ENCODE measurements at places on chromosomes 5 and 9.

DNA sequence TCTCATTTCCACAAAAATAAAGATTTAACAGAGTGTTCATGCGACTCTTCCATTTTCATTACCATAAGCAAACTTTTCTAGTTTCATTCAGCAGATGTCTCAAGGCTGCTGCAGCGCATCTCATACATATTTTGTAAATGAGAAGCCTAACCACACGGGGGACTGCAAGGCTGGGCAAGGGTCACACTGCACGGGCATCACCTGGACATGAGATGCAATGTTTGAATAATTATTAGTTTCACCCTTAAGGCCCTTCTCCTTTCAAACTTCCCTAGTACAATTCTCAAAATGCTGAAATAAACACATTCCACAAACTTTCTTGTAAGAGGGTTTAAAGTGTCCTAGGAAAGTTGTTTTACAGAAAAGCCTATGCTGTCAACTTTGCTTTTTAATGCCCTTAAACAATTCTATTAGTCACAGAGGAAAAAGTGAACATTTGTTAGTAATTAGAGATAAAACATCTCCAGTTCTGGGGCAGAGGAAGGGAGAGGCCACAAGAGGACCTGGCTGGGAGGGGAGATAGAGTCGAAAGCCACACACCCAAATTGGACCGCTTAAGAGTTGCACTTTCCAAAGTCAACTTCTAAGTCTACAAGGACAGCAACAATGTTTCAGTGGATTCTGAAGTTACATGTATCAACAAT, 1.3 kb downstream of the DENND1A start:
- DNase-seq, result no peak

DNA sequence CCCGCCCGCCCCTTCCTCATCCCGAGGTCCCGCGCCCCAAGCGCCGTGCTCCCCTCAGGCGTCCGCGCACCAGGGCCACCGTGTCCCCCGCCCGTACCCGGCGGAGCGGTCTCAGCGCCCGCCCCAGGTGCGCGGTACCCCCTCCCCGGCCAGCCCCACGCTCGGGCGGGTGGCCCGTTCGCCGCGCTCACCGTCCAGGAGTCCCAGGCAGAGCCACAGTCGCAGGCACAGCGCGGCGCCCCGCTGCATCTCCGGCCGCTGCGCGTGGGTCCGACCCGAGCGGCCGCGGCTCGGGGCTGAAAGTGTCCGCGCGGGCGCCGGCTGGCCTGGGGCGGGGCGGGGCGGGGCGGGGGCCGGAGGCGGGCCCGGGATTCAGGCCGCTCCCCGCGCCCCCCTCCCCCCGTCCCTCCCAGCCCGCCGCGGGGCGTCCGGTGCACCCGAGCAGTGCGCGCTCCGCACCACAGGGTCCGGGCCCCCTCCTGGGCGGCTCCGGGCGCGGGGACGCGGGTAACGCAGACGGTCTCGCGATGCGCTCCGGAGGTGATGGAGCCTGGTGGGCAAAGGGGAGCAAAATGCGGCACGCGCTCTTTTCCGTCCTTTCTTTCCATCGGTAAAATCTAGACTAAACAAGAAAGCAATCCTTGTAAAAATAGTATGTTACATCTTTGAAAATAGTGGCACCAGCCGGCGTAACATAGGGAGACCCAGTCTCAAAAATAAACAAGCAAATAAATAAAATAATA, at the start of gene FLT4:
Gene FLT4, minus strand, starts transcription at position 304 of the 743 bp plus-strand sequence. Its CDS starts 55 bp downstream, at position 249.
- no peak for DNase-seq

GRCh38 chr9:133707763-133708245, 30.3 kb downstream of the SARDH start:
- DNase-seq, result no peak

DNA sequence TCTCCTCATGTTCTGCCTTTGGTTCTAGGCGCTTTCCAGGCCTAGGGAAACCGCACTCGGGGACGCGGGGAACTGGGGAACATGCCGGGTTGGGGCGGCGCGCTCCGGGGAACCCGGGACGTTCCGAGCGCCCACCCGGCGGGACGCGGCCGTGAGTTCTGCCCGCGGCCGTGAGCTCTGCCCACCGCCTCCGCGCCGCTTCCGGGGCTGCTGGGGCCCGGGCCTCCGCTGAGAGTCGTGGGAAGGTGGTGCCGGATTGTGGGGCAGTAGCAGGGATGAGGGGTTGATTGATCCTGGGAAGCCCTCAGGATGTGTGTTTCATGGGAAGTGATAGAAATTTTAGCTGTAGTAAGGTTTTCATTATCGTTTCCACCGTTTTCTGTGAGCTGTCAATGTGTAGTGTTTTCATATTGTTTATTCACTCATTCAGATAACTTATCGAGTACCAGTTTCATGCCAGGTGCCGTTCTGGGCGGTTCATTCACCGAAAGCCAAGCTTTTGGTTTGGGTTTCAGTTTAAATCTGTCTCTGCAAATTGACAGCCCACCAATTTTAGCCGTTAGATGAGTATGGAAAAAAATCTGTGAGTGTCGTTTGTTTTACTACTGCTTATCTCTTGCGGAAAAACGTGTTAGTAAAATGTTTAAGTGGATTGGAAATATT, 657 bp downstream of the MTRR start:
- DNase-seq, result no peak

DNA sequence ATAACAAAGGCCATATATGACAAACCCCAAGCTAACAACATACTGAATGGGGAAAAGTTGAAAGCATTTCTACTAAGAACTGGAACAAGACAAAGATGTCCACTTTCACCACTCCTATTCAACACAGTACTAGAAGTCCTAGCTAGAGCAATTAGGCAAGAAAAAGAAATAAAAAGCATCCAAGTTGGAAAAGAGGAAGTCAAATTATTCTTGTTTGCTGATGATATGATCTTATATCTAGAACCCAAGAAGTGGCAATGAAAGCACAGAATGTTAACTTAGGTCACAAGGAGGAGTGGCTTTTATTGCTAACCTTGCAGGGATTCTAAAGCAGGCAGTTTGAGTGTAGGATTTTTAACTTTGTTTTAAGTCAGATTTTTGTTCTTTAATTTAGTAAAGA, 35.3 kb upstream of the BARX1 start:
- DNase-seq, result no peak

DNA sequence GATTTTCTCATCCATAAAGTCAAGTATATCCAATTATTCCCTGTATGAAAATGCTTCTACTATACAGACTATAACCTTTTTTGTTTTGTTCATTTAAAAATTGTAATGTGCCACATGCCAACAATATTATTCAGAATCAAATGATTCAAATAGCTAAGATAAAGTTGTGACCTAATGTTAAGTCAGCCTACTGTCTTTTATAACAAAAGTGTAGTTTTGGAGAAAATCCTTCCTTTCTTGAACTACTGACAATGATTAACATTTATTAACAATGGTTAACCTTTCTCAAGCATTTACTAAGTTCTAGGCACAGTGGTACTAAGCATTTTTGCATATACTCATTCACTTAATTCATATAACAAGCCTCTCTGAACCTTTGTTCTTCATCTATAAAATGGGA, 25.0 kb downstream of the CSF2 start:
- no peak for DNase-seq
